ENCODE measurements at places on chromosomes 4 and X.

GRCh38 chr4:185113340-185113739 is 29.7 kb upstream of the SLC25A4 start:
- no peak for DNase-seq

GRCh38 chrX:19372547-19373331 is 29.0 kb downstream of the PDHA1 start:
- DNase-seq: no peak

- no peak for DNase-seq
Observed at GRCh38 chrX:102498732-102499131, 17.8 kb downstream of the TMSB15A start.

GRCh38 chr4:120155287-120155686 is 88.6 kb upstream of the MAD2L1 start:
- DNase-seq: no peak

DNA sequence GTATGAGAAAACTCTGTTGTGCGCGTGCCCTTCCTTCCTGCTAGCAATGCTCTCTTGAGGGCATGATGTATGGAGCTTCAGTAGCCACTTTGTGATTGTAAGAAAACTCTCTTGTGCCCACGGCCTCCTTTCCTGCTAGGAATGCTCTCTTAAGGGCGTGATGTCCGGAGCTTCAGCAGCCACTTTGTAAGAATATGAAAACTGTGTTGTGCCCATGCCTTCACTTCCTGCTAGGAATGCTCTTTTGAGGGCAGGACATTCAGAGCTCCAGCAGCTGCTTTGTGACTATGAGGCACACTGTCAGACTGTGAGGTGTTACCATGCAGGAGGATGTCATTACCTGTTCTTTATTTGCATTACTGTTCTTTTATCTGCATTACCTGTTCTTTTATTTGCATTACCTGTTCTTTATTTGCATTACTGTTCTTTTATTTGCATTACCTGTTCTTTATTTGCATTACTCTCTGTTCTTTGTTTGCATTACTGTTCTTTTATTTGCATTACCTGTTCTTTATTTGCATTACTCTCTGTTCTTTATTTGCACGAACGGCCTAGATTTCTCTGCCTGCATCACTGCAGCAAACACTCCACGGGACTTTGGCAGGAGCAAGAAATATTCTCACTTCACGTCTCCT is 166.7 kb downstream of the CRLF2 start:
- DNase-seq: no peak

DNA sequence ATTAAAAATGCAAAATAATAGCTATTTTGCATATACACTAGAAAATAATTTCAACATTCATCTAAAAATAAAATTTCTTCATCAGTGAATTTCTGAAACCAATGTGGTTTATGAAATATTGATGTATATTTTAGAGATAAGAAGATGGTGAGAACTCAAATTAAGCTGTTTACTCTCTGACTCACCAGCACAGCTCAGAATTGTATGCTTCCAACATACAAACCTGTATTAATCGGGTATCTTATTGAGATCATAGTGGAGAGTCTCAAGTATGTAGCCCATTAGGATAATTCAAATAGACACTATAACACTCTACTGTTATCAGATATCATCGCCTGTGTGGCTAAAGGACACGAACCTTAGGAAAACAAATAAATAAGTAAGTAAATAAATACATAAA is 899.5 kb upstream of the INTU start:
- no peak for DNase-seq

DNA sequence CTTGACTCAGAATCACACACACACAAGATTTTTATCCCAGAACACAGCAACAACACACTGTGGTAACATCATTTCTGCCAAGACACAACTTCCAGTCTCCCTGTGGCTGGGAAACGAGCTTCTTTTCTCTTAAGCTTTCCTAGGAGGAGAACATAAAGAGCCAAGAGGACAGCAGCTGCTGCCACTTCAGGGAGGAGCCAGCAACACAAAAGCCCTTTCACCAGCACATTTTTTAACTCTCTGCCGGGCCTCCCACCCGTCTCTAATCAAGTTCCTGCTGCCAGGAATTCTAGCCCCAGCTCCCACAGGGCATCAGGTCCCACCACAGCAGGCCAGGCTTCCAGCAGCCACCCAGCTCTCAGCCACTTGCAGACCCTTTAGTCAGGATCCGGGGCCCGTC is 22.4 kb downstream of the FAT1 start:
- DNase-seq: no peak

DNA sequence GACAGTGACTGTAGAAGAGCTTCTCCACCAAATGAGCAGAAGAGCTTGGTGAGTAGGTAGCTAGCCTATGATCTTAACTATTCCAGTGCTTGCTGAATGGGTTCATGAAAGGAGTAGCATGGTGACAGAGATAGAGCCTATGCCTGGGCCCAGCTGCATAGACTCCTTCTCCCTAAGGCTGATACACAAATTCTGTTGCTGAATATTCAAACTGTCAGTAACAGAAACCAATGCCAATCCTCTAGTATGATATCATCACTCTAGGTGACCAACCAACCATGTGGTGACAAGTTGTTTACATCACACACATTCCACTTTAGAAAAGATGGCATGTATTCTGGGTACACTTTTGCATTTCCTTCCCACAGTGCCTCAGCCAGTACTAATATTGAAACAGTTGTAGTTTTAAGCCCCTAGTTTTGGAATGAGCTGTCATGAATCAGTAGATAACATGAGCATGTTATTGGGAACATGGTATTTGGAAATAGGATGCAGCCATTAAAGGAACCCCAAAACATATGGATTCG is 103.4 kb upstream of the GRXCR1 start:
- DNase-seq: no peak

GRCh38 chr4:15375667-15376066 is 52.2 kb upstream of the C1QTNF7 start:
- DNase-seq: no peak

DNA sequence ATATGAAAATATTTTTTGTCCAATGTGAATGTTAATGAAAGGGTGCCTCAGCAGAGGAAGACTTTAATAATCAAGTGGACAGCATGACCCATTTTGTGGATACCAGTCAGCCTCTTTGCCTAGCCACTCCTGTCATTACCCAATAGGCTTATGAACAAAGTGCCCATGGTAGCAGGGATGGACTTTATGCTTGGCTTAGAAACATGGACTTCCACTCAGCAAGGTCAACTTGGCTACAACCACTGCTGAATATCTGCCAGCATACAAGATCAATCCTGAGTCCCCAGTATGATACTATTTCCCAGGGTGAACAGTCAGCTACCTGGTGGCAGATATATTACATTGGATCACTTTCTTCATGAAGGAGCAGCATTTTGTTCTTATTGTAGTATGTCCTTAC is 56.7 kb upstream of the NXF3 start:
- no peak for DNase-seq

GRCh38 chr4:139241086-139241783 is 38.8 kb downstream of the MGARP start:
- DNase-seq: no peak

- no peak for DNase-seq
Observed at GRCh38 chr4:56026596-56026995, 77.9 kb downstream of the CEP135 start.

- DNase-seq: no peak
Observed at GRCh38 chrX:48940404-48940955, 16.9 kb downstream of the OTUD5 start.

- DNase-seq: no peak
Observed at GRCh38 chr4:53120778-53121177, 245.1 kb downstream of the SCFD2 start.

DNA sequence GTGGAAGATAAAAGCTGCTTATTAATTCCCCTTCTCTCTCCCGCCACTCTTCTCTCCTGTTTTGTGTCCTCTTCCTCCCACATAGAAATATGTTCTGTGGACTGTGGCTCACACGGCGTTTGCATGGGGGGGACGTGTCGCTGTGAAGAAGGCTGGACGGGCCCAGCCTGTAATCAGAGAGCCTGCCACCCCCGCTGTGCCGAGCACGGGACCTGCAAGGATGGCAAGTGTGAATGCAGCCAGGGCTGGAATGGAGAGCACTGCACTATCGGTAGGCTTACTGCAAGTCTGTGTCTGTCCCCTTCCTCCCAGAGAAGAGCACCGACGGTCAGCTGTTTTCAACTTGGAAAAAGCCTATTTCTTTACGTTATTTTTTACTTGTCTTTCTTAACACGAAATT is 229.1 kb downstream of the DCTD start:
- DNase-seq: no peak

DNA sequence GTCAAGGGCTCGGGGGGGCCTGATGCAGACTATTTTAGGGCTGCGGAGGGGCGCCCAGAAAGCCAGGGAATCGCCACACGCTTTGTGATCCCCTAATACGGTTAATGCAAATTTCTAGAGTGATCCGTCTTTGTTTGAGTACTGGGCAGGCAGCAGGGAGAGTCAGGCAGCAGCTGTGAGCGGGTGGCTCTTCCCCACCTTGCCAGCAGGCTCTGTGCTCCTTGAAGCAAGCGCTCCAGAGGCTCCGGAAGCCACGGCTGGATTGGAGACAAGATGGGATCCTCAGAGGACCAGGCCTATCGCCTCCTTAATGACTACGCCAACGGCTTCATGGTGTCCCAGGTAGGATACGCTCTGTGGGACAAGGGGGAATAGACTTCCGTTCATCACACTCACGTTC is at the start of gene ASMT:
Gene ASMT (plus strand): TSS at position 133 of the 400 bp plus-strand sequence. CDS start 141 bp downstream, at position 274.
- no peak for DNase-seq

- DNase-seq: no peak
Observed at GRCh38 chrX:7420717-7421116, 272.8 kb upstream of the PUDP start.

GRCh38 chrX:112766774-112767173 is 73.9 kb downstream of the AMOT start:
- no peak for DNase-seq

- no peak for DNase-seq
Observed at GRCh38 chrX:148047200-148047599, 66.1 kb downstream of the FMR1NB start.

DNA sequence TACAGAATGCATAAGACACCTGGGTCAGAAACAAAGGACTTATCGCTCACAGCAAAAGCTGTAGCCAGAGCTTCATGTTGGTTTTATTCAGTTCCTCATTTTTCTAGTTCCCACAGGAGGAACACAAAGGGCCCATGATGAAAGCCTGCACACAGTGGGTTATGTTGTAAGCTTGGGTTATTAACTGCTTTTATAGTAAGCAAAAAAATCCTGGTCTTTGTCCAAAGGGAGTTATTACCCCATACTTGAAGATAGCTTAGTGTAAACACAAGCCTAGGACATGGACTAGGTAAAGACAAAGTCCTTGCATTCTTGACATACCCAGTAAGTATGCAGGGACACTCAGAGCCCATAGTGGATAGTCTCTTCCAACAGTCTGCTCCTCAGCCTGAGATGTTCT is 11.7 kb downstream of the BBS12 start:
- DNase-seq: no peak

- DNase-seq: no peak
Observed at GRCh38 chr4:2068198-2068470, 9.0 kb downstream of the NAT8L start.

DNA sequence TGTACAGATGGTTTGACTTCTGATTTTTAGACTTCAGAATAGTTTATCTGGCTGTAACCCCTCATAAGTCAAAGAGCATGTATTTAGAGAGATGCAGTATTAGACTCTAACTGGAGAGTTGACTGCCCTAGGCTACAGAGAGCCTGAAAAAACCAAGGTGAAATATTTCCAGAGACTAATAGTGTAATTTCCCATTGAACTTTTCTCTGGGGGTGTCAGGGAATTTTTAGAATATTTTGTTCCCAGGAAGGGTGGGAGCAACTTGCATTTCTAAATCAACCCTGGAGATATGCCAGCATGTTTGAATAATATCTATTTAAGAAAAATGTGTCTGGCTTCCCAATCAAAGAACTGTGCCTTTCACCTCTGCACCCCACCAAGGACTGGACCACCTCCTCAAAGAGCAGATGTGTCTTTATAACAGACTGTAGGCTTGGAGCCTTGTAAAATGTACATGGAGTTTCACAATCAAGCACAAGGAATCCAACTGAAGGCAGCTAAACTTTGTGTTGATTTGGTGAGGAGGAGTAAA is 2.0 kb downstream of the ANXA3 start:
- DNase-seq: no peak

DNA sequence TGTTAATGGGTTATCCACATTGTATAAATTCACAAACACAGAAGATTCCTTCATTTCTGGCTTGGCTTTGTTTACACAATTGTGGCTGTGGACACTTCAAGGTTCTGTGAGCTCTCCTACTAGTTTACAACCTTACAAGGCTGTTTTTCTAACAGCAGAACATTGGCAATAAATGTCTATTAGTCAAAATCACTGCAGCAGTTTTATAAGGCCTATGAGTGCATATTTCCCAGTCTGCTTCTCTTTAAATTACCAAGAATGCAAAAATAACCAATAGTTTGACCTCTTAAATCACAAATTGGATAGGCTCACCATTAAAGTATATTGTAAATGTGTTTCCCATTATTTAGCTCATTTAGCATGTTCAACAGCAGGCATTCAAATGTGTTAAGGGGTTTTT is 239.2 kb downstream of the DKK2 start:
- no peak for DNase-seq

- no peak for DNase-seq
Observed at GRCh38 chrX:75625232-75625631, 102.4 kb upstream of the ZDHHC15 start.

DNA sequence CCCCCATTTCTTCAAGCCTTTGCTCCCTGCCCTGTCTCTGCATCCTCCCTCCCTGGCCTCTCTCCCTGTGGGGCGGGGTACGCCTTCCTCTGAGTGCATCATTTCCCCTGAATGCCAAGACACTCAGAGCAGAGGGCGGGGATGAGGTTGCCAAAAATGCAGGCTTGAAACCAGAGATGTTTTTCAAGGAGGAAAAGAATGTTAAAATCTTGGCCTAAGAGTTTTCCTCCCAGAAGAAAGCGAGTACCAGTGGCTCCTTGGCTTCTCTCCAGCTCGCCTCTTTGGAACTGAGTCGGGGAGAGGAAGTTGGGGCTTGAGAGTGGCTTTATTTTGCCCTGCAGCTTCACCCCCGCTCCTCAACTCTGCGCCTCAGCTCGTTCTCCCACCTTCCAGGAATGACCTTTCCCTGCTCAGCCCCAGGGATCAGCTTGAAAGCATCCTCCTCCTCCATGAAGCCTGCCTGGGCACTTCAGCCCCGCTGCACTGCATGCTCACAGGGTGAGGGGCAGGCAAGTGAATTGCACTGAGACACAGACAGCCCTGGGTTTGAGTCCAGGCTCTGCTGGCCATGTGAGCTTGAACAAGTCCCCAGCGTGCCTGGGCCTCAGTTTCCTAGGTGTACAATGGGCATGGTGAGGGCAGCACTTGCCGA is 57.5 kb upstream of the SORCS2 start:
- no peak for DNase-seq

DNA sequence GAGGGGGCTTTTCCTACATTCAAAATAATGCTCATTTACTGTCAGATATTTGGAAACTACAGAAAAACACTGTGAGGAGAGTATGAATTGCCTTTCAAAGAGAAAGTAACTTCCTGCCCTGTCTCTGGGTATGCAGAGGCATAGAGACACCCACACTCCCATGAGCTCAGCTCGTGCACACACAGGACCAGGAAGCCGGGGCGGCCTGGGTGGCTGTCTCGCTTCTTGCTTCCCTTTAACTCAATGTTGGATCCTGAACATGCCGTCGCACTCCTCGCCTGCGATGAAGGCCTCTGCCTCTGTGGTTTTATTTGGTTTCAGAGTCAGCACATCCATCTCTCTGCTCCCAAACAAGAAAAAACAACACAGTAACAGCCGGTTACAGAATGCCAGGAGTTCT is 40.1 kb upstream of the GPR78 start:
- no peak for DNase-seq

GRCh38 chrX:101415180-101416145 is 7.4 kb downstream of the HNRNPH2 start:
- DNase-seq: no peak

- no peak for DNase-seq
Observed at GRCh38 chr4:54499308-54500074, 158.3 kb upstream of the KIT start.

GRCh38 chr4:40471923-40472322 is 136.8 kb downstream of the CHRNA9 start:
- DNase-seq: no peak
